GM06990 (cell line): ENCODE measurements at places on chromosomes 11 and 22.

- DNase-seq, result no peak
These were observed 107.6 kb downstream of the MED15 start for GRCh38 chr22:20615021-20615420.

DNA sequence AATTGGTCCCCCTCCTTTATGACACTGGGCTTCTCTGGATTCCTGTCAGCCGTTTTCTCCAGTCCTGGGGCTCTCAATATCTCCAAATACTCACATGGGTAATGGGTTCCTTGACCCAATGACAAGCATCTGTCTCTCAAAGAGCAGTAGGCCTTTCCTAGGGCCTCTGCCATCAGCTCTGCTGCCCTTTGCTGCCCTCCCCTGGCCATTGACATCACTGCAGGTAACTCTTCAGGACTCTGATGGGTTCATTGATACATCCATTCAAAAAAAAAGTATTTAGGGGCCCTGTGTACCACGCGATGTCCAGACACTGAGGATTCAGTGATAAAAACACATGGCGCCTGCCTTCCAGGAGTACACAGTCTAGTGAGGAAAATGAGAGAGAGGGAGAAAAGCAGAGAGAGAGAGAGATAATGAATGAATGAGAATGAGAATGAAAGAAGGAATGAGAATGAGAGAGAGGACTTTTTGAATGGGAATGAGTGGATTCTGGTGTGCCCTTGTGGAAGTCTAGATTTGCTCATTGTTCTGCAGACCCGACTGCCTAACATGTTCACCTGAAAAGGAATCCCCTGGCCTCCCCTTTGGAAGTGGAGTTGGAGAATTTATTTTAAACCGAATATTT lies 42.6 kb upstream of the OLFML1 start:
- DNase-seq, result peak; percentile 24

GRCh38 chr11:96045622-96046456 lies 121.9 kb upstream of the MTMR2 start:
- DNase-seq, result no peak

GRCh38 chr22:29202212-29203192 lies 3.2 kb upstream of the EMID1 start:
- DNase-seq, result peak; percentile 95

- no peak for DNase-seq
These were observed 3.9 kb downstream of the CBL start for GRCh38 chr11:119210050-119210449.

- DNase-seq, result no peak
These were observed 16.8 kb upstream of the CABP7 start for GRCh38 chr22:29702931-29703501.

DNA sequence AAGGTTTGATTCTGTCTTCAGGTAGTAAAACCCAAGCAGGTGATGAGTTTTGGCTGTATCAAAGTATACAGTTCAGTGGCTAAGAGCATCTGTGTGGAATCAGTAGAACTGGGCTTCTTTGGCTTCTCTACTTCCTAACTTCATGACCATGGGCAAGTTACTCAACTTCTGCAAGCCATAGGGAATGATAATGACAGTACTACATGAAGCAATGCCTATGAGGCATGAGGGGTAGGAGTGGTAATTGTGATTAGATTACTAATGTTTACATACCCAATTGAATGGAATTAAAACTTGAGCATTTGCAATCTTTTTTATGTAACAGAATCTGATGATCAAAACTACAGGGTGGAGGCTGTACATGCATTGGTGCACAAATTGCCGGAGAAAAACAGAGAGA lies 164.3 kb downstream of the PGR start:
- no peak for DNase-seq

DNA sequence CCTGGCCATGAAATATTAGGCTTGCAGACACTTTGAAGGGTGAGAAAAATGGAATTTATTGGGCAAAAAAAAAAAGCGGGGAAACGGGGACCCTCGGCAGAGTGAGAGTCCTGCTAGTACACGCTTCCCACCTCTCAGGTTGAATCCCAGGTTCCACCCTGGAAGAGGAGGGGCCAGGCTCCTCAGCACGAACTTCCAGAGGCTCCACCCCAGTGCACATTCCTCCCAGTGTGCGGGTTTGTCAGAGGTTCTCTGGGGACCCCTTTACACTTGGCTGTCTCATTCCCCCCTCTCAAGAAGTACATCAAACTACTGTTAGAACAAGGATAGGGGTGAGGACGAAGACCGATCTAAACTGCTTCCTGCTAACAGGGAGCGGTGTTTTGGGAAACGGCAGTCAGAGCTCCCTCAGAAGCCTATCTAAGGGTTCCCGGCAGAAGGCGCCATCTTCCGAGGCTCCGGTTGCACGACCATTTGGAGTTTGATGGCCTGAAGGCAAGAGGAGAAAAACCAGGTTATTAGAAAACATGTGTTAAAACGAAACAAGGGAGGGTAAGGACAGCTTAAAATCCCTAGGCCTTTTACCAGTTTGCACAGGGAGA lies 27.5 kb downstream of the FOLR3 start:
- DNase-seq, result no peak

- no peak for DNase-seq
These were observed 65.1 kb upstream of the TNRC6B start for GRCh38 chr22:40112595-40112994.

DNA sequence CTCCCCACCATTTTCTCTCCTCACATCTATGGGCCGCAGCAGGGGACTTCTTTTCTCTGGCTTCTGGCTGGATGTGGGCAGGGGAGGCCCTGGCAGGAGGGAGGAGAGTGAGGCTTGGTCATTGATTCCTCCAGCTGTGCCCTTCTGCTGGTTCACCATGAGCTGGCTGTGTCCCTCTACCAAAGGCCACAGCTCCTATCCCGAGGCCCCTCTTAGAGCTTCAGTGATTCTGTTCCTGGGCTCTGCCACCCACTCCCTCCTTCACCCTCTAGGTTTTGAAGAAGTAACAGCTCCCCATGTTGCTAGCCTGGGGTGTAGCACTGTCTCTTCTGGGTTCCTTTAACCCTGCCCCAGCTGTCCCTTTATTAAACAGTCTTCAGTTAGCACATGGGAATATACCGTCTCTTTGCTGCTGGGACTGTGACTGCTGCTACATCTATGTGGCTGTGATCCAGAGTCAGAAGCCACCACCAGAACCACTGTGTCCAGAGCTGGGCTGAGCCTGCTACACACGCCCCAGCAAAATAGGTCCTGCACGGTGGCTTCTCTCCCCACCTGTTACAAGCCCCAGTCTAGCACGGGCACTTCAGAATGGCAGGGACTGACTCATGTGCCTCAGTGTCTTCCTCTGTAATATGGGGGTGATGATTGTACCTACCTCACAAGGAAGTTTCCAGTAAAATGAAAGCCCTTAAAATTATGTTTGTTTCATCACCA lies 578 bp upstream of the PARVG start:
- DNase-seq, result no peak

- no peak for DNase-seq
These were observed 13.9 kb downstream of the SBF1 start for GRCh38 chr22:50460938-50461337.

GRCh38 chr11:128723531-128723930 lies 29.7 kb downstream of the FLI1 start:
- DNase-seq, result no peak
